Heart left ventricle (tissue), 16 donors: ENCODE measurements at places on chromosomes 2 and 18. TPM values are rescaled to one million over a fixed set of nuclear protein-coding genes. Genes with fewer than 3 reads are reported as not detected.

DNA sequence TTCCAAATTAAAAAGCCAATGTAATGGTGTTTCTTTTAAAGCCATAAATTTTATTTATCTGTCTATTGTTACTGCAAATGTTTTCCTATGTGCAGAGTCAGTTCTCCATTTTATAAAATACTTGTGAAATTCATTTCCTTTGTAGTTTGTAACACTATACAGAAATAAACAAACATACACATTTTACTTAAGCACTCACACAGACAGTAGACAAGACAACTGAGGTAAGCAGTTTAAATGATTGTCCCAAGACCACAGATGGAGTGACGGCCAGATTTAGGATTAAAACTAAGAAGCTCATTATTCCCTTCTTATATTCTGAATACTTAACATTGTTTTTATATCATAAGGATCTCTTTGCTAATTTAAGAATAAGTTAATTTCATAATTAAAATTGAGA lies 100.9 kb downstream of the BAZ2B start:
- no peak overlapping the region for H3K27ac ChIP-seq
- H3K4me1 ChIP-seq: peaks cover 40% of the 10 kb centered on the region
- H3K27me3 ChIP-seq: no peaks in the 10 kb centered on the region
- H3K36me3 ChIP-seq: no peaks in the 10 kb centered on the region
- DNase-seq: no peak

OTOS gene
- total RNA-seq: 1.1 TPM

GREB1 gene
- total RNA-seq: 8.6 TPM

- H3K27me3 ChIP-seq: no peaks in the 10 kb centered on the region
- H3K27ac ChIP-seq: no peak overlapping the region
- DNase-seq: no peak
- H3K4me3 ChIP-seq: no peak overlapping the region
These were observed 199.8 kb upstream of the NRP2 start for GRCh38 chr2:205482399-205483081.

RAX gene
- total RNA-seq: not detected

SLC9A4 gene
- not detected for total RNA-seq

GKN1 gene
- total RNA-seq: not detected

- no peaks in the 10 kb centered on the region for H3K27me3 ChIP-seq
- no peaks in the 10 kb centered on the region for H3K4me1 ChIP-seq
- no peak overlapping the region for H3K27ac ChIP-seq
These were observed 219.2 kb downstream of the FHOD3 start for GRCh38 chr18:36516726-36517125.

GRCh38 chr2:584863-585823 lies 92.1 kb downstream of the TMEM18 start:
- H3K27me3 ChIP-seq: peaks cover 3% of the 10 kb centered on the region
- H3K4me1 ChIP-seq: no peaks in the 10 kb centered on the region
- no peak overlapping the region for H3K27ac ChIP-seq
- no peaks in the 10 kb centered on the region for H3K36me3 ChIP-seq

TDRD15 gene
- total RNA-seq: not detected

DNA sequence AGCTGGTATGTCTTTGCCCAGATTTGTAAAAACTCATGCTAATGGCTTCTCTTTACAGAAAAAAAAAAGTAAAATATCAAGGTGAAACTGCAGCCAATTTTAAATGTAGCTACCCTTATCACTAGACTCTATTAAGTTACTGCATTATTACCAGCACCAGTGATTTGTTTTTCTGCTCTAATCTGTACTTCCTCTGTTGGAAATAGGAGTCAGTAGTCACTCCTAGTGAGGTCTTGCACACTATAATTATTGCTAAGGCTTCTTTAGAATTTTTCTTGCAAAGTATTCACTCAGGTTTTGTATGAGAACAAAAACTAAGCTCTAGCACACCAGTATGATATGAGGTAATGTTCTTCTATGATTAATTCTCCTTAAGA lies 215.5 kb downstream of the XIRP2 start:
- no peak overlapping the region for H3K4me3 ChIP-seq

GRCh38 chr2:212725180-212725579 lies 186.6 kb upstream of the ERBB4 start:
- no peak for DNase-seq
- no peak overlapping the region for H3K27ac ChIP-seq
- no peaks in the 10 kb centered on the region for H3K4me1 ChIP-seq
- H3K36me3 ChIP-seq: no peaks in the 10 kb centered on the region
- no peaks in the 10 kb centered on the region for H3K27me3 ChIP-seq

DNA sequence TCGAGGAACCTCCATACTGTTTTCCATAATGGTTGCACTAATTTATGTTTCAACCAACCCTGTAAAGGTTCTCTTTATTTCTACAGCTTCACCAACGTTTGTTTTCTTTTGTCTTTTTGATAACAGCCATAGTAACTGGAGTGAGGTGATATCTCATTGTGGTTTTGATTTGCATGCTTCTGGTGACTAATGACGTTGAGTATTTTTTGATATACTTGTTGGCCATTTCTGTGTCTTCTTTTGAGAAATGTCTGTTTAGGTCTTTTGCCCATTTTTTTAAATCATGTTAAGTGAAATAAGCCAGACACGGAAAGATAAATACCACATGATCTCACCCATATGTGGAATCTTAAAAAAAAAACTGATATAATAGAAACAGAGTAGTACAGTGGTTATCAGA lies 74.8 kb upstream of the SMIM21 start:
- no peak overlapping the region for H3K27ac ChIP-seq
- no peaks in the 10 kb centered on the region for H3K36me3 ChIP-seq
- H3K4me1 ChIP-seq: no peaks in the 10 kb centered on the region
- no peak overlapping the region for H3K4me3 ChIP-seq

- no peak overlapping the region for H3K27ac ChIP-seq
- no peaks in the 10 kb centered on the region for H3K27me3 ChIP-seq
- H3K4me3 ChIP-seq: no peak overlapping the region
- no peaks in the 10 kb centered on the region for H3K4me1 ChIP-seq
- DNase-seq: no peak
These were observed 17.6 kb downstream of the PMAIP1 start for GRCh38 chr18:59917422-59917821.

ACTR1B gene
- 72.5 TPM for total RNA-seq

GRCh38 chr2:110113961-110114591 lies 1.5 kb downstream of the MALL start:
- peak; percentile 65 for DNase-seq
- H3K4me1 ChIP-seq: no peaks in the 10 kb centered on the region
- no peaks in the 10 kb centered on the region for H3K36me3 ChIP-seq
- peak overlapping the region; percentile 23 for H3K27ac ChIP-seq

- peak within 1 kb of the TSS; percentile 54 for H3K4me3 ChIP-seq
- peak; percentile 27 for DNase-seq
- peaks cover 17% of the 10 kb centered on the region for H3K4me1 ChIP-seq
- H3K27me3 ChIP-seq: peaks cover 30% of the 10 kb centered on the region
These were observed at the start of gene TNFRSF11A for GRCh38 chr18:62324917-62325805. Gene TNFRSF11A, plus strand, starts transcription at chr18:62325310. Its CDS starts 43 bp downstream, at chr18:62325353.
